SK-N-MC (cell line): ENCODE measurements at places on chromosomes 6 and 20.

DNA sequence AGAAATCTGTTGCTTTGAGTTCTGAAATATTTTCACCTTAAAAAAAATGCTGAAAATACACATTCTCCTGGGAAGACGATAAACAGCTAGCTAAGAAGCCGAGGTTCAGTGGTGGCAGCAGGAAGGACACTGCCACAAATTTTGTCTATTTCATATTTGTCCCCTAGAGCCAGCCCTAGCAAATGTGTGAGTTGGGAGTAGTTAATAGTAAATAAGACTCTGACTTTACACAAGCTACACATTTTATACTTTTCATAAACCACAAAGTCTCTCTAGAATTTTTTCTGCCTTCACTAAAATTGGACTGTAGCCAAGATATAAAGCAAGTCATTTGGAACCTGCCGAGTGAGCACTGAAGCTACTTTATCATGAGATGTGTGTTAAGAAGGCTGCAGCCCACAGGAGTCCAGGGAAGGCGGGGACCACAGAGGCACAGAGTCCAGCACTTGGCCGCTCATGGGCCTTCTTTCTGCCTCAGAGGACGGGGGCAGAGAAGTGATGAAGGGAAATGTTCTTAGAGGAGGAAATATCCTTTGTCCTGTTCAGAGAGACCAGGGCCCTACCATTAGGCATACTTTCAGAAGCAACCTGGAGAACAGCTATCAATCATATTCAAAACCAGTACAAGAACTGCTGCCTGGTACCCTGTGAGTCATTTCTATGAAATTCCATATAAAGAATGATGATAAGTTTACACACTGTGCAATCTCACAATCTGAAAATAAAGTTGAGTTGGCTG, 241.7 kb upstream of the TAB2 start:
- DNase-seq = peak; percentile 53

- DNase-seq = no peak
Observed at GRCh38 chr6:148192310-148192709, 150.3 kb upstream of the SASH1 start.

GRCh38 chr6:71268735-71269437, 19.7 kb upstream of the OGFRL1 start:
- no peak for DNase-seq

- DNase-seq = no peak
Observed at GRCh38 chr20:23879811-23880374, 345 bp upstream of the CST5 start.

GRCh38 chr6:30844118-30844535, 40.2 kb upstream of the DDR1 start:
- DNase-seq = no peak

- DNase-seq = peak; percentile 64
Observed at GRCh38 chr6:78909391-78909790, 42.0 kb downstream of the IRAK1BP1 start.

DNA sequence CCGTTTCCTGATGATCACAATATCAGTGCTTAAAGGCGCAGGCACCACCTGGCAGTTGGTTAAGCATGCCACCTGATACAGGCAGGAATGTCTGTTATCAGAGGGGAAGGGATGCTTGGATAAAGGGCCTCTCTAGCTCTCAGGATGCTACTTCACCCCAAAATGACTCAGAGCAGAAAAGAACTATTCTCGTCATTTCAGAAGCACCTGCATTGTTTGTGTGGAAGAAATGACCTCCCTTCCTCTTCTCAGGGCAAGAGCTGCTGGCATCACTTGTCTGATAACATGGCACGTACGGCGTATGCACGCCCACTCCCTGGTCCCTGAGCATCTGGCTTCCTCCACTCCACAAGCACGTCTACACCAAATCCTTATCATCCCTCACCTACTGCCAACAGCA, 47.3 kb downstream of the ATP9A start:
- DNase-seq = no peak

DNA sequence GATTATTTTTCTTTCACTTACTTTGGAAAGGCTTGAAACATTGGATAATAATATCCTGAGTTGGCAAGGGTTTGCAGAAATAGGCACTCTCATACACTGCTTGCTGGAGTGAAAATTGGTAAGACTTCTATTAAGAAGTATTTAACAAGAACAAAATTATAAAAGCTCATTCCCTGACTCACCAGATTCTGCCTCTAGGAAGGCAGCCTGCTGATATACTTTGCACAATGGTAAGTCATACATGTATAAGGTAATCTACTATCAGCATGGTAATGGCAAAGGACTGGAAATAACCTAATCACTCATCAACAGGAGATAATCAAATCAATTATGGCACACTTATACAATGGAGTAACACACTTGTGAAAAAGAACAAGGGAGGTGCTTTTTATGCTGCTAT, 85.8 kb downstream of the PLCG1 start:
- no peak for DNase-seq

GRCh38 chr20:19750101-19750606, 7.9 kb upstream of the RIN2 start:
- DNase-seq = no peak

DNA sequence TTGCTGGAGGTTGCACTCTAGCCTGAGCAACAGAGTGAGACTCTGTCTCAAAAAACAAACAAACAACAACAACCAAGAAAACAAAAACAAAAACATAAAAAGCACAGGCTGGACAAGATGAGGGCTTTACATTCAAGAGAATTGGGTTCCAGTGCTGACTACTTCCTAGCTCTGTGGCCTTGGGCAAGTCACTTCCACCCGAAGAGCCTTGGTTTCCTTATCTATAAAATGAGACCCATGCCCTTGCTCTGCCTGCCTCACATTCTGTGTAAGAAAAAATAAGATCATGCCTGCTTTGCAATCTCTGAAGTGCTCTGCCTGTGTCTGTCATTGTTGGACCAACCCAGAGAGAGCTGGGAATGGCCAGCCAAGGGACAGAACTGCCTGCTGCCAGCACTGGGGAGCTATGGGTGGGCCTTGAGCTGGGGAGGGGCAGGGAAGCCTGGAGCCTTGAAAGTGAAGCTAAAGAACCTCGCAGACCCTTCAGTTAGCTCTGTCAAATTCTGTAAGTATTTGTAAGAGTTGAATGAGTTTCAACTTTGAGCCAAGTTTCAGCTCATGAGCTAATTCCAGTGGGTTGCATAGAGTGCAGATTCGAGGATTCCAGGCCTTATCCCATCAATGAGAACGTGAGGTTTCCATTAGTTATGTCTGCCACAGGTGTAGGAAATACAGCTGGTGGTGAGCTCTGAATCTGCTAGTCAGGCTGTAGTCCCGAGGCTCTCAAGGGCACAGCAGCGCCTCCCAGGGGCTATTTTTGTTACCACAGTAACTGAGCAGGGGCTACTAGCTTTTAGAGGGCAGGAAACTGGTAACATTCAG, 93.2 kb downstream of the DLGAP4 start:
- no peak for DNase-seq

- DNase-seq = no peak
Observed at GRCh38 chr6:15761045-15761502, 98.2 kb upstream of the DTNBP1 start.

GRCh38 chr6:122035173-122035572, 364.3 kb upstream of the HSF2 start:
- DNase-seq = no peak
